ENCODE measurements at places on chromosomes 13 and 19. TPM values are rescaled to one million over a fixed set of nuclear protein-coding genes. Genes with fewer than 3 reads are reported as not detected.

DNA sequence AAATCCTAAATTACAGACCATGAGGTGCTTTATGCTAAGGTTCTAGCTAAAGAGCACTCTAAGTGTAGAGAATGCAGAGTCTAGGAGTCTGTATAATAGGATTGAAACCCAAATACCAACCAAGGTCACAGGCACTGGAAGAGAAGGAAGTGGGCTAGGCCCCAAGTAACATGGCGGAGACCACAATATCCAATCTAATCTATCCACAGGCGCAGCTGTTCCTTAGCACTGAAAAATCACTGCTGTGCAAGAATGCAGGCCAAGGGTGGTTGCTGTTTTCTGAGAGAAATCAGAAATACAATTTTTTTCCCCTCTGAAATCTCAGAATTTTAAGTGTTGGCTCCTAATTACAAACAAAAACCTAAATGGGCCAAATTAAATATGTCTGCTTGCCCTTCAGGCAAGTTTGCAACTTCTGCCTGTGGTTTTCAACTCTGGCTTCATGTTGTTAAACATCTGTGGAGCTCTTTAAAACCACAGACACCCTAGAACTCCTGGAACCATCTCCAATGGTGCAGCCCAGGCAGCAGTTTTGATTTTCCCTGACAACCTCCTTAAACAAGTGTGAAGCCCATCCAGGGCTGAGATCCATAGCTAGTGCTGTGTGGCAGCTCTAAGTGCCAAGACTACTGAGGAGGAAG, 6.1 kb downstream of the RANBP3 start:
- no peak for DNase-seq

GRCh38 chr19:10620786-10621185, 4.6 kb upstream of the SLC44A2 start:
- DNase-seq: no peak

DNA sequence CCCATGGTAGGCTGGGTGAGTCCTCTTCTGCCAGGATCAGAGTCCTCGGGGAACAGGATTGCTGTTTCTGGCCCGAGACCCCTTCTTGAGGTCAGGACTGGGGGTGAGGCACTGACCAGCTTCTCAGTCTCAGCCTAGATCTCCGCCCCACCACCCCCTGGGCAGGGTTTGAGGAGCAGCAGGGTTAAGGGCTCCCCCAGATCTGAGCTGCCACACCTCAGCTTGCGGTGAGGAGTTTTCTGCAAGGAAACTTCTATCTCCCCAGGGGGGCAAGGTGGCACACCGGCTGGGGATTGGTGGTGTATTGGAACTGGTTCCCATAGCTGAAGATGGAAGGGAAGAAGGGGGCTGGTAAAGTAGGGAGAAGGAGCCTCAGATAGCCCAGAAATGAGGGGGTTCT, 19.5 kb downstream of the CHST8 start:
- no peak for DNase-seq

DNA sequence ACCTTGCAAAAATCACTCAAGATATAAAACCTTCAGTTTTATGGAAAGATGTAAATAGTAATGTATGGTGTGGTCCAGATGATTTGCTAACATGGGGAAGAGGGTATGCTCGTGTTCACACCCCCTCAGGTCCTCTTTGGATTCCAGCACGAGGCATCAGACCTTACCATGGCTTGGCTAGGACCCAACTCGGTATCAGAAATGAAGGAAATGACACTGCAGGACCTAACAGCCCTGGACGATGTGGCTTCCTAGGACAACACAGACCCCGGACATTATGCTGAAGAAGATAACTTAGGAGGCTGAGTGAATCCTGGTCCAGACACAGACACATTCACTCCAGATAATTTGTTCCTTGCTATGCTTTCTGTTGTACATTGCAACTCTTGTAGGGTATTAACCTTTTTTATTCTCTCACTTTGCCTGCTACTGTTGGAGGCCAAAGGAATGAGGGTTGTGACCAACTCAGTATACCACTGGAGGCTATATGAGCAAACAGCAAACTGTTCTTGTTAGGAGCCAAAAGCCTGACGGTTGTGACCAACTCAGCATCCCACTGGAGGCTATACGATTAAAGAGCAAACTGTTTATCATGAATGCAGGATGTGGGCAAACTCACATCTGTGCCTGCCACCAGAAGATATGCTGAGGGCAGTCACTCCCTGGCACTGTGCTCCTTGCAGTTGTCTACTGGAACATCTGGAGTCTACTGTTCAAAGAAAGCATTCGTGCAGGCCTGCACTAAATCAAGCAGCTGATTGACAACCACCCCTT, 121.7 kb downstream of the ZNF429 start:
- no peak for DNase-seq

- no peak for DNase-seq
These were observed 23.4 kb downstream of the ESD start for GRCh38 chr13:46773541-46773940.

- DNase-seq: no peak
These were observed 74.2 kb downstream of the SPACA7 start for GRCh38 chr13:112450118-112450903.

DNA sequence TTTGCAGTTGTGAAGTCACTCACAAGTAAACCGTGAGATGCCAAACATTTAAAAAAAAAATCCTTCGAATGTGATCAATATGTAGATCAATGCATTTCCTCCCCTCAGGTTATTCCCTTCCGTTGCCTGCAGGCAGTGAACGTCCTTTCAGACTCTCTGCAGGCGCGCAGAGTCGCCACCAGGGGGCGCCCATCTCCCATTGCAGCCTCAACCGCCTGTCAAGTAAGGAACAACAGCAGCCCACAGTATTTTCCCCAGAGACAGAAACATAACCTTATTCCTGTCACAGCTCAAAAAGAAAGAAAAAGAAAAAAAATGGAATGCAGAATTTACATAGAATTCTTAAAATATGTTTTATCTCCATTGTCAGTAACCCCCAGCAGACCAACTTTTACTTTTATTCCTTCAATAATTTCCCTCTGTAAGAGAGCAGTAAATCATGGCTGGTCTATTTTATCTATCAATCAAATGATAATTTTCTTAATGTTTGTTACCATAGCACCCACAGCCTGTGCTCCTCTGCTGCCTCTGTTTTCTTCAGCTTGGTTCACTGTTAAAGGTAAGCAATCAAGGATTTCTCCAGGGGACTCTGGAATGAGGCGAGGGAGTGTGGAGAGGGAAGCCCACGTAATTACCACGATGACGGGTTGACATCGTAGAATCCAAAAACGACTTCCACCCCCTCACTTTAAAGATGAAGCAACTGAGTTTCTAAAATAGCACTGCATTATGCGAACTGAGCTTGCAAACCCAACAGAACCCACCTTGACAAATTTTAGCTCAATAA, 637.6 kb upstream of the ARGLU1 start:
- DNase-seq: peak; percentile 85

DNA sequence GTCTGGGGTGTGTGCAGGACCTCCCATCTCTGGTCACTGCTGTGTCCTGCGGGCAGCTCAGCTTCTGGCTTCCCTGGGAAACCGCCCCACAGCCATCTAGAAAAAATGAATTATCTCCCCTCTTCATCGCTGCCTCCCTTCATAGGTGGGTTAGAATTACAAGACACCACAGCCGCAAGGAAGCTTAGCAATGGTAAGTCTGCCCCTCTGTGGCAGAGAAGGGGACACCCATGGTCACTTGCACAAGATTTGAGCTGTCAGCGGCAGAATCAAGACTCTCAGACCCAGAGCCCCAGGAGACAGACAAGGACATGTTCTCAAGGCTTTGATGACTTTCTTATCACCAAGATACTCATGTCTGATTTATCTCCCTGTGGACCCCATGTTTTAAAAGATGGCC, 110.8 kb upstream of the PABPC3 start:
- DNase-seq: no peak

- DNase-seq: no peak
These were observed 2.0 kb downstream of the AMER2 start for GRCh38 chr13:25169951-25170553.

DNA sequence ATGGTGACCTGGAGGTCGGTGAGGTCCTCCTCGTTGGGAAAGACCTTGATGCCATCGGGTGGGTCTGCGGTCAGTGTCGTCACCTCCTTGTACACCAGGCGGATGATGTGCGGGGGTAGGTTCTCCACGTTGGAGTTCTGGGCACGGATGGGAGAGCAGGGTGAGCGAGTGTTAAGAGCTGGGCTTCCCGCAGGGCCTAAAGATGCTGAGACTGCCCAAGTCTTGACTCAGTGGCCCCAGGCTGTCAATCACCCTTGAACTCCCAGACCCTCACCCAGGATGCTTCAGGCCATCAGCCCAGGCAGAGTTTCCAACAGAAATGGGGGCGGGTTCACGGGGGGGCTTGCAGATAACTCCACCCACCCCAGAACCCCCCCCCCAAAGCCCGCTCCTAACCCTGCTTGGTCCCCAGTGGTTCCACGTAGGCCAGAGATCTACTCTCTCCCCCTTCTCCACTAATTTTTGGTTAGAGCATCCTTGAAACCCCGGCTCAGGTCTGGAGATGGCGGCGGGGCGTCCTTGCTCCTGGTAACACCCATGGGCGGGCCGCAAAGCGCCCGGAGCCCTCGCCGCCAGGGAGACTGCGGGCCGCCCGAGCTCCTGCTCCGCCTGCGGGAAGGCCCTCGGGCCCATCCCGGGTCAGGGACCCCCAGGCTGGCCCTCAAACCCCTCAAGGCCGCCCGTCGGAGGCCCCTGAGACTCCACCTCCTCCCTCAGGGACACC, 600 bp downstream of the UBE2S start:
- peak; percentile 51 for DNase-seq

NDUFA11 gene
- 219 TPM for total RNA-seq

YJEFN3 gene
- 0.20 TPM for total RNA-seq

RUBCNL gene
- total RNA-seq: 0.20 TPM

PRR22 gene
- 0.22 TPM for total RNA-seq

TSKS gene
- under 0.01 TPM for total RNA-seq

BEST2 gene
- not detected for total RNA-seq
